Glomerular endothelial cell (primary cell): ENCODE measurements at places on chromosomes 3 and 15. TPM values are rescaled to one million over a fixed set of nuclear protein-coding genes. Genes with fewer than 3 reads are reported as not detected.

DNA sequence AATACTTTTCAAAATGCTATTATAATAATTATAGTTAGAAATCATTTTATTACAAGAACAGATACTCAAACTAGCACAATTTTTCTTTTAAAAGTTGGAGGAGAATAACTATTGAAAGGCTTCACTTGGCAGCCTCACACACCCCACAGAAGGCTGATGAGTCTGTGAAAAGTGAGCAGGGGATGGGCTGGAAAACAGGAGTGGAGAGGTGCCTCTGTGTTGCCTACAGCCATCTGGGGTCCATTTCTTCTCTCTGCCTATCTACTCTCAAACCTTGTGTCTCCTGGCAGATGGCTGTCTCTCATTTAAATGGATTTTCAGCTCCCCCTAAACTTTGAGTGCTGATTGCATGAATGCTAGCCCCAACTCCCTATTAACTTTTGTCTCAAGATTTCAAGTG lies 230.8 kb downstream of the CLSTN2 start:
- no peak for DNase-seq

GRCh38 chr15:86685263-86685662 lies 605.6 kb downstream of the AGBL1 start:
- DNase-seq = no peak

The PARP3 gene
- 11.7 and 12.8 TPM in 2 replicates for total RNA-seq

The SLC30A4 gene
- 9.1 and 10.6 TPM in 2 replicates for total RNA-seq

- no peak for DNase-seq
Measured at GRCh38 chr3:67654844-67655177, 399 bp upstream of the SUCLG2 start.
